ENCODE measurements at places on chromosomes 11 and 22. TPM values are rescaled to one million over a fixed set of nuclear protein-coding genes. Genes with fewer than 3 reads are reported as not detected.

Gene EFEMP2
- 2.6 TPM for total RNA-seq

Gene THY1
- not detected for total RNA-seq

Gene MRGPRX3
- not detected for total RNA-seq

Gene CARD18
- not detected for total RNA-seq

Gene IGLL1
- not detected for total RNA-seq

Gene SCN3B
- total RNA-seq: 0.26 TPM

Gene OR5A1
- not detected for total RNA-seq

Gene SMTNL1
- total RNA-seq: not detected

- DNase-seq: no peak
Observed at GRCh38 chr11:9160166-9160565, 68.8 kb upstream of the SCUBE2 start.

GRCh38 chr11:128483211-128483788 is 104.1 kb downstream of the ETS1 start:
- no peak for DNase-seq

GRCh38 chr11:132605825-132606570 is 926.3 kb downstream of the OPCML start:
- no peak for DNase-seq

DNA sequence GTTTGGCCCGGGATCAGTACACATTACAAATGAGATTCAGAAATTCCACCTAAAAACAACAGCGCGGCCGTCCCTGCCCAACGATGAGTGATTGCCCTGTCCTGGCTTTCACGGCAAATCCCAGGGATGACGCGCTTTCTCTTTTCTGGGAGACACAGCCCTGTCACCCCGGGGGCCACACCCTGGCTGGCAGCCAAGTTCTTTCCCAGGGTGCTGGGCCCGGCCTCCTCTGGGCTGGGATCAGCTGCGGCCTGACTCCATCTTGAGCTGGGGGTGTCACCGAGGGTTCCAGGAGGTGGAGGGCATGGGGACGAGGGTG is 82.7 kb downstream of the FBLN1 start:
- DNase-seq: no peak

DNA sequence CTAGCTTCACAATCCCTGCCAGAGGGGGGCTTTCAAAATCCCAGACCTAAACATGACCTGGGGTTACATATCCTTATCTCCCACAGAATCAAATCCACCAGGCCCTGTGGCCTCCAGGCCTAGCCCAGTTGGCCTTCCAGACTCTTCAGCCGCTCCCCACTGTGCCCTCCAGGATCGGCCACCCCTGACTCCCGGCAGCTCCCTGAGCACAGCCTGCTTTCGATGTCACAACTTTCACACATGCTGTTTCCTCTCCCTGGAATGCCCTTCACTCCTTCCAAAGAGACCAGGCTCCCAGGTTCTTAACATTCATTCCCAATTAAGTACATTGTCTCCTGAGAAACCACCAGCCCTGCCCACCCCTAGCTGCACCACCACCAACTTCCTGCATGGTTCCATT is 62.7 kb downstream of the CSNK2A3 start:
- no peak for DNase-seq

DNA sequence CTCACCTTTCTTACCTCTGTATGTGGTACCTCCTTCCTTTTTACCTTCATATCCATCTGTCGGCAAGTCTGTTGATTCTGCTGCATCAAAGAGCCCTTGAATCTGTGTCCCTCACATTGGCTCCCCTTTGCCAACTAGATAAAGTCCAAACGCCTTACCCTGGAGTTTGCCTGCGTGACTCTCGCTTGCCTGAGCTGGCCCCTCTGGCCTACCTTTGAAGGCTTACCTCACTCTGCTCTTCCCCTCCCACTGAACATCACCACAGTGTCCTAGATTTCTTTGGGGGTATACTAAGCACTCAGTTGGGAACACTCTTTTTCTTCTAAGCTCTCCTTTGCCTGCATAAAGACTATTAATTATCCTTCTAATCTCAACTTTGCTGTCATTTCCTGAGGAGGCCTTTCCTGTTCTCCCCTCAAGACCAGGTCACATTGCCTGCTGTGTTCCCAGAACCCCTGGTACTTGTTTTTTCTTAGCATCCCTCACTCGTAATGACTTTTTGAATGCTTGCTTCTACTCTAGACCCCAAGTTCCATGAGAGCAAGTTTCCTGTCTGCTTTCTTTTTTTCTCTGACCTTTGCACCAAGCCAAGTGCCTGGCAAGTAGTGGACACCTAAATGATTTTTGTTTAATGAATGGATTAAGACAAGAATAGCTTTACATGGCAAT is 67.8 kb upstream of the ADORA2A start:
- no peak for DNase-seq

GRCh38 chr11:104852811-104853210 is 45.4 kb downstream of the CASP12 start:
- DNase-seq: peak; percentile 65

- no peak for DNase-seq
Observed at GRCh38 chr11:97092823-97093222, 703.0 kb downstream of the JRKL start.

DNA sequence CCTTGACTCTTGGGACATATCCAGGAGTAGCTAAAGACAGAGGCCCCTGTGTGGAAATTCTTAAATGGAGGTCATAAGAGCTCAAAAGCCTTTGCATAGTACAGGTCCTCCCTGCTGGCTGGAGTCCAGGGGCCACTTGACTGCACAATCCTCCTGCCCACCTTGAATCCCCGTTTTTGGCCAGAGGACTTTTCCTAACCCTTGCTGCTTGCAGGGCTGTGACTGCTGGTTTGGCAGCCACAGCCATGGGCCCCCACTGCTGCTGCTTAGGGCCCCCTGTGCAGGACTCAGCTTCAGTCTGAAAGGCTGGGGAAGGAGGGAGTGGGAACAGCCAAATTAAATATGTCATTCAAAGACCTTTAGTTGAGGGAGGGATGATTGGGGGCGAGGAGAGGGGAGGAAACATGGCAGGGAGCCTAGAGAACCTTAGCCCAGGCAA is 33.4 kb downstream of the ARHGAP1 start:
- no peak for DNase-seq

GRCh38 chr22:50011447-50012210 is 936 bp downstream of the IL17REL start:
- no peak for DNase-seq

- DNase-seq: no peak
Observed at GRCh38 chr11:47864901-47865300, 16.8 kb upstream of the NUP160 start.

DNA sequence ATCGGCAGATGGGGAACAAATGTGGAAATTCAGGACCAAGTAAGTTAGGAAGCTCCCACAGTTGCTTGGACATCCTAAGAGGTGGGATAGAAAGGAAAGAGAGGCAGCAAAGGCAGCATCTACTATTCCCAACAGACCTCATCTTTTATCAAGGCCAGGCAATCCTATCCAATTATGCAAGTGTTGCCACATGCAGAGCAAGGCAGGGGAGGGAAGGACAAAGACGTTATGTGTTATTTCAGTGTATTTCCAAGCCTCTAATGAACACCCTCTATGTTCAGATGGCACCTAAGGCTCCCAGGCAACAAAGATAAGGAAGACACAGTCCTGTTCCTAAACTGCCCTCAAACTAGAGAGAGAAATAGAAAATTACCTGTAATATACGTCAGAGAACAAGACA is 9.2 kb downstream of the TIGD3 start:
- DNase-seq: no peak

DNA sequence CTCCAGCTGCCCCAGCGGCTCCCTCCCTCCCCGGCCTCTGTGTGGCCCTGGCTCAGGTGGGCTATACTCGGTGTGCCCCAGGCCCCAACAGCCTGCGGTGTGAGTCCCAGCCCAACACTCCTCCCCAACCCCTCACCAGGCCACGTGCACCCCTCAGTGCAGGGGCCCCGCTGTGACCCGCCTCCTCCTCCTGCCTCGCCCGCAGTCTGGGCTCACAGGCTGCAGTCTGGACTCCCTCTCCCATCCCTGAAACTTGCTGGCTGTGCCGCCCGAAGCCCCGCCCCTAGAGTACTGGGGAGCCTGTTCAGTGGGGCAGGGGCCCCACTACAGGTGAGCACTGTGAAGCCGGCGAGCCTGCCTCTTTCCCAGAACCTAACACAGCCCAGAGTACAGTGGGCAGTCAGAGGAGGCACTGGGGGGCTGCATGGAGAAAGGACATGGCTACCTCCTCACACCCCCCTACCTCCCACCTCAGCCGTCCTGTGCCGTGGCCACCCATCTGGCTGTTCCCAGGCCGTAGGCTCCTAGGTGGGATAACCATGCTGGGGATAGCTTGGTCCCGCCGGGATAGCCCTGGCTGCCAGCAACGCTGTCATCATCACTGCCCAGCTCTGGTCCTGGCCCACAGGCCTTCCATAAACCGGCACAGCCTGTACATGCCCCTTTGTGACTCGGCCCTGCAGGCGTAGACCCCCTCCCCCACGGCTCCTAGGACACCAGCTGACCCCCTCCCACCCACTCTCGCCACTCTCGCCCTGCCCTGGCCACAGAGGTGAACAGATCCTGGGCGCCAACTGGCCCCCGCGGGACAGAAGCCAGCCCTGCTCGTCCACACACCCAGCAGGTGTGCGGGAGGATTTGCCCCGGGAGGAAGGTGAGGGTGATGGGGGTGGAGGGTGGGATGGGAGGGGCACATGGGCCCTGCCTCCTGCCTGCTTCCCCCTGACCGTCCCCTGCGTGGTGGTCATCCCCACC is 29.7 kb downstream of the CELSR1 start:
- DNase-seq: no peak

GRCh38 chr22:19844377-19845053 is 10.2 kb downstream of the GNB1L start:
- DNase-seq: peak; percentile 15

DNA sequence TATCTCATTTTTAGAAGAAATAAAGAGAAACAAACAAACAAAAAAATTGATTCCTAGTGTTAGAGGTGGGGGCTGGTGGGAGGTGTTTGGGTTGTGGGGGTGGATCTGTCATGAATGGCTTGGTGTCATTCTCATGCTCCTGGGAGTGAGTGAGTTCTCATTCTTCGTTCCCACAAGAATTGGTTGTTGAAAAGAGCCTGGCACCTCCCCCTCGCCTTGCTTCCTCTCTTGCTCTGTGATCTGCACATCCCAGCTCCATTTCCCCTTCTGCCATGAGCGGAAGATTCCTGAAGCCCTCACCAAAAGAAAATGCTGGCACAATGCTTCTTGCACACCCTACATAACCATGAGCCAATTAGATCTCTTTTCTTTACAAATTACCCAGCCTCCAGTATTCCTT is 277.8 kb downstream of the ST3GAL4 start:
- DNase-seq: no peak

GRCh38 chr11:109029927-109030326 is 365.1 kb downstream of the DDX10 start:
- DNase-seq: no peak

GRCh38 chr11:17572359-17572690 is 25.3 kb downstream of the OTOG start:
- no peak for DNase-seq

DNA sequence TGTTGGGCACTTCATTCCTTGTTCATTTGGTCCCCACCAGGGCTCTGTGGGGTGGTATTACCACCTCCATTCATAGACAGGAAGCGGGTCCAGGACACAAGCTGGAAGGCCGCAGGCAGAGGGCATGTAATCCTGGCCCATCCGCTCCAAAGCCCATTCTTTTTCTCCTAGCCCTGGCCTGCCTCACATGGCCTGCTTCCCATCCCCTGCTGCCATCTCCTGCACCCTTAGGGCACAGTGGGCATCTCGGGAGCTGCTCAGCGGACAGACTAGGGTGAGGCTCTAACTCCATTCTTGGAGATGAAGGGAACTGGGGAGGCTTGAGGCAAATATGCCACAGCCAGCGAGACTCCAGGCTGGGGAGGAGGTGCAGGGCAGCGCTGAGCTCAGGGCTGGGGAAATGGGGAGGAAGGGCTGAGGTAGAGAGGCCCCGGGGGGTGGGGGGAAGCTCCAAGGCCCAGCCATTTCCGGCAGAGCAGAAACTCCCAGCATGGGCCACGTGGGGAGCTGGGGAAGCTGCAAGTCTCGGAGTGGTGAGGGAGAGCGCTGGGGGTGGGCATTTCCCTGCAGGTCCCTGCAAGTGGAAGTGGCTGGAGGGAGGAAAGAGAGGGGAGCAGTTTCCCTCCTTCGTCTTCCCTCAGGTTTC is 14.3 kb upstream of the BCL9L start:
- DNase-seq: no peak

DNA sequence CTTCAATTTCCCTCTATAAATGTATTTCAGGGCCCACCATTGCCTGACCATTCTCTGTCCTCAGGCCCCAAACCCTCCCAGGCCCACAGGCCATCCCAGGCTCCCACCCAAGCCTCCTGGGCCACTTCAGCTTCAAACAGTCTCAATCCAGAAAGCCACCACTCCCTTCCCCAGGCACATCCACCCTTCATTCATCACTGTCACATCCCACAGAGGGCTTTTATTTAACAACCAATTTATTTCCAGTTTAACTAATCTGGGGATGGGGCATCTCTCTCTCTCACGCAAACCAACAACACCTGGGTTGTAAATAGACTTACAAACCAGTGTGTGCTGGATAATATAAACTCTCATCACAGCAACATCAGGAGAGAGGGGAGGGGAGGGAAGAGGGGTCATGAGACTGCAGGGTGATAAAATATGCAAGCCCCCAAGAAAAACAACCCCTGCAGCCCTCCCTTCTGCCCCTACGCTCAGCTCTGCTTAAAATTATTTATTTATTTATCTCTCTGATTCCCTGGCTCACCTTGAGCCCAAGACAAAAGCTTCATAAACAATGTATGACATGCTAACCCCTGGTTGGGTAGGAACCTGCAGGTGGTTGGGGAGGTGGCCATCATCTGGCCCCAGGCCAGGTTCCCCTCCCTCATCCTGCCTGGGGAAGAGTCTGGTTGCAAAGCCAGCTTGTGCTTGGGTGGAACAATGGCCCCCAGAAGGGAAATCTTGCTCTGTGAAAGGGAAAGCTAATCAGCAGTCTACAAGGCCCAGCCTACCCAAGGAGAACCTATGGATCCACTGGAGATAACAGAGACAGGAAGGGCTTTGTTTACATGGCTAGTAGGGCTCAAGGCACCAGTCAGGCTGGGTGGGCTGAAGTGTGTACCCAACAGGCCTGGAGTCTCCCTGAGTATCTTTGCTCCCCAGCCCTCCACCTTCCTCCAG is 359.2 kb downstream of the BUD13 start:
- no peak for DNase-seq
